HFFc6 (cell line): ENCODE measurements at places on chromosomes 12 and 14. TPM values are rescaled to one million over a fixed set of nuclear protein-coding genes. Genes with fewer than 3 reads are reported as not detected.

The ORMDL2 gene
- 79.0 to 90.5 TPM (median 90.1 TPM) in 3 replicates for total RNA-seq

- DNase-seq: no peak
These were observed 34.0 kb downstream of the ALG10B start for GRCh38 chr12:38350342-38351174.

DNA sequence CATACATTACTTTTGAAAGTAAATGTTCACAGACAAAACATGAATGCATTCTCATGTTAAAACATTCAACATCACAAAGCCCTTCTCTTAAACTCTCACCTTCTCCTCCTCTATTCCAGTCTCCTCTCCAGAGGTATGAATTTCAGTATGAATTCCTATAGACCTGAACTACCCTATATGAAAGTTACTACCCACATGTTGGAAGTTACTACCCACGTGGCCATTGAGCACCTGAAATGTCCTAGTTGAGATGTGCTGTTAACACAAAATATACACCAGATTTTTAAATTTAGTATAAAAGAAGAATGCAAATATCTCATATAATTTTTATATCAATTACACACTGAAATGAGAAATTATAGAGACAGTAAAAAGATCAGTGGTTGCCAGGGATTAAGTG, 60.2 kb downstream of the PAX9 start:
- no peak for DNase-seq

GRCh38 chr12:93766796-93767523, 89.8 kb downstream of the CRADD start:
- DNase-seq: peak; percentile 78

- DNase-seq: no peak
These were observed 331.6 kb upstream of the STXBP6 start for GRCh38 chr14:25381498-25381897.

The PRPH gene
- total RNA-seq: not detected in 3 replicates

DNA sequence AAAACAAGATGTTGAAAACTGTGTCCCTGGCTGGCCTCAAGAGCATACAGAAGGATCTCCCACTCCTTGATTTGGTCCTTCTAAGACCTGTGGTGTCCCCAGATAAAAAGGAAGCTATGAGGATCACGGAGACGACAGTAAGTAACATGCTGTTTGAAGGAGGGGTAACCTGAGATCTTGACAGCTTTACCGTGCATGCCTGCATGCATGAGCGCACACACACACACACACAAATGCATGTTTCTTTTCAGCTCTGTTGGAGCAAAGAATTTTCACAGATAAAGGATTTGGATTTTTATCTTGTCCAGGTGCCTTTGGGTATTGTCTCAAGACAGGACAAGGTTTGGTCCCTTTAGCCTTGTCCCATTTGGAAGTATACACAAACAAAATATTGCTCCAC, 411.6 kb upstream of the CCDC196 start:
- no peak for DNase-seq

The TRHDE gene
- 58.8 to 84.5 TPM (median 65.7 TPM) in 3 replicates for total RNA-seq

DNA sequence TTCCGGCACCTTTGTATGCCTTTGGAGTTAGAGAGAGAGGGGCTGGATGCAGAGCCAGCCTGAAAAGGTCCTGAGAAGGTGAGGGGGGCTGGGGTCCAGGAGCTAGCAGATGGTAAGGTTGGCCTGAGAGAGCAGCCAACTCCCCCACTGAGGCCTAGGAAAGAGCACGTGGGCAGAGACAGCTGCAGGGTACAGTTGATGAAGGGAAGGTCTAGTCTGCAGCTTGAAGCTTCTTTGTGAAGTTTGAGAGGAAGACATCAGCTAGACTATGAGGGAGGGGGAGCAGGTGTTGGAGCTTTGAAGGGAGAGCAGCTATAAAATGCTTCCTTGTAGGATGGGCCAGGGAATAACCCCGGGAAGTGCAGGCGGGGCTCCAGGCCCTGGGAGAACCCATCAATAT, 289.3 kb upstream of the AMIGO2 start:
- no peak for DNase-seq

DNA sequence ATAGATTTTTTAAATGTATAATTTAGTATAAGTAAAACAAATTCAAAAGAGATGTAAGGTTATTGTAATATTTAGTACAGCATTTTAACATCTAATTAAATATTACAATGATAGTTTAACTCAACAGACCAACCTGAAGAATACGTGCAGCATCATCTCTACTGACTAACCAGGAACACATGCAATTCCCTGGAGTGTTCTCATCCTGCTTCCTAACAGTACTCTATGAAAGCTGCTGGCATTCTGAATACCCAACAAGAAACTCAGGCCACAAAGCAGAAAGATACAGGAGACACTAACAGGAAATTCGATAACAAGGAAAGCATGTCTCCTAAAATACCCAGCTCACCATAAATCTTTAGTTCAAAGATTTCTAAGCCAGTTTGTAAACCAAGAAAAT, 58.3 kb downstream of the CEP83 start:
- no peak for DNase-seq

The OASL gene
- total RNA-seq: not detected in 3 replicates

DNA sequence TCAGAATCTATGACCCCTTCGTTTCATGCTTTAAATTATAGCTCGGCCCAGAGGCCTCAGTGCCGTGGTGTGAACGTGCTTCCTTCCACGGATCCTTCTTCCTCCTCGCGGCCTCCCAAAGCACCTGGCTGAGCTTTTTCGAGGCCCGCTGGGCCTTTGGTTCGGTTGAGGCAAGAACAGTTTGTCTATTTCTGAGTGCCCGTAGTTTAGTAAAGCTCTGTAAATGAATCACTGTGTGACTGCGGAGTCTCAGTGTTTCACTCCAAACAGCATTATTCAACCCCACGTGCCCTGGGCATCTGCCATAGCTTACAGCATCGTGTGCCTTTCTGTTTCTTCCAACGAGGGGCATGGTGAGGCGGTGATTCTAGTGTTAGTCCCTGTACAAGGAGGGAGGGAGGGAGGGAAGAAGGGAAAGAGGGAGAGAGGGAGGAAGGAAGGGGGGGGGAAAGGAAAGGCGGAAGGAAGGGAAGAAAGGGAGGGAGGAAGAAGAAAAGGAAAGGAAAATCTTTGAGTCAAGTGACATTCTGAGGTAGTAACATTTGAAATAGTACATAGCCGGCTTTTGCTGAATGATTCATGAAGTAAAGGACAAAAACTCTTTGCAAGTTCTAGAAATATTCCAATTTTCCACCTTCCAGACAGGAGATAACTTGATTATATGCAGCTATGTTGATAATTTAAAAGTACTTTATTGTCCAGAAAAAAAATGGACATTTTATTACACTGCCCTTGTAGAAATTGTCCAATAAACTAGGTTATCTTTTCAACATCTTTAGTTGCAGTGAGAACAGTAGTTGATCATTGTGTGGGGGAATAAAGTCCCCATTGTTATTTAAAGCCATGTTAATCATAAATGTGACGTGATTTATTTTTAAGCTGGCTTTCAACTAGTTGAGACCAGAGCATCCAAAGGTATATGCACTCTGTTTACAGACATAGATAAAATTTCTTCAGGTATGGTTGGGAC, 1.2 kb upstream of the TRIM9 start:
- peak; percentile 3 for DNase-seq

GRCh38 chr12:63298386-63298930, 147.5 kb upstream of the AVPR1A start:
- no peak for DNase-seq

The GPX2 gene
- total RNA-seq: not detected in 3 replicates

The LGALS3 gene
- total RNA-seq: 74.2 to 84.4 TPM (median 76.9 TPM) in 3 replicates

The RNASE1 gene
- total RNA-seq: not detected in 3 replicates

- no peak for DNase-seq
These were observed 392.9 kb upstream of the FOXG1 start for GRCh38 chr14:28373721-28374120.

- DNase-seq: no peak
These were observed 458.0 kb upstream of the ATP2B1 start for GRCh38 chr12:90166671-90167070.

- DNase-seq: no peak
These were observed 166.4 kb upstream of the LMNTD1 start for GRCh38 chr12:25719505-25719904.

DNA sequence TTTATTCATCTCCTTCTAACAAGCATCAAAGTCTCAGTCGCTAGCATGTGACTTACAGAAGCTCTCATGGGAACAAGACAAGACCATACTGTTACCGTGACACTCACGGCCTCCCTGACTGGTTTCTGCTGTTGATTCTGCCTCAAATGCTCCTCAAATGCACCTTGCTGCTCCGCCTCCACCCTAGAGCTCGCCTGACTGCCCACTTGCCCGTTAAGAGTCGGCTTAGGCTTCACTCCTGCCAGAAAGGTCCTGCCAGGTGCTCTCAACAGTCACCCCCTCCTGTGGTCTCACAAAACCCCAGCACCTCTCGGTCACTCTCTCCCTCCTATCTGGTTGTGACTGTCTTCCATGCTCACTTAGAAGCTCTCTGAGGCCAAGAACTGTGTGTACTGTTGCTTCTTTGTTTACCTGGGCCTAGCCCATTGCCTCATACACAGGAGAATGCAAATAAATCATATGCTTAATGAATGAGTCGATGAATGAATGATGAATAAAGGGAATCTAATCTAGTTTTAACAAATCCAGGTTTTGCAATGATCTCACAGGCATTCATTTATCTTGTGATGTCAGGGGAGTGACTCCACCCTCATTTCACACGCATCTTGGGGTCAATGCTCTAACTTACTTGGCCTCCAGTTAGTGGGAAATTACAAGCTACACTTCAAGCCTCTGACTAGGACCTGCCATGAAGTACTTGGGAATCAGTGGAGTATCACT, 41.3 kb downstream of the SSH1 start:
- no peak for DNase-seq

The ENDOU gene
- total RNA-seq: 0.10 TPM in 1 of 2 replicates, not detected in the other

DNA sequence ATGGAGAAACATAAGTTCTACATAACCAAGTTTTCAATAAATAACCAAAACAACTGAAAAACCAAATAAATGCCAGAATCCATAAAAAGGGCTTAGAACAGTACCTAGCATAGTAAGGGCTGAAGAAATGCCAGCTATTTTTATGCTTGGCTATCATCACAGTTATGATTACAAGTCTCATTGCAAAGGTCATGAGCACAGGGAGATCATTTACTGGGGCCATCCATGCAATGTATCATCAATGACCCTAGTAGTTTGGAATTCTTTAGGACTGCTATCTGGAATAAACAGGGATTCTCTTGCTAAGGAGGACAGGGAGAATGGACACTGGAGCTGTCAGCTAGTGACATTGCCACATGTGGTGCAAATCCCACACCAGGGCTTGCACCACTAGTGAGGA, 92.5 kb upstream of the NAP1L1 start:
- DNase-seq: peak; percentile 4

GRCh38 chr12:117039891-117040309, 59.3 kb downstream of the TESC start:
- DNase-seq: no peak

DNA sequence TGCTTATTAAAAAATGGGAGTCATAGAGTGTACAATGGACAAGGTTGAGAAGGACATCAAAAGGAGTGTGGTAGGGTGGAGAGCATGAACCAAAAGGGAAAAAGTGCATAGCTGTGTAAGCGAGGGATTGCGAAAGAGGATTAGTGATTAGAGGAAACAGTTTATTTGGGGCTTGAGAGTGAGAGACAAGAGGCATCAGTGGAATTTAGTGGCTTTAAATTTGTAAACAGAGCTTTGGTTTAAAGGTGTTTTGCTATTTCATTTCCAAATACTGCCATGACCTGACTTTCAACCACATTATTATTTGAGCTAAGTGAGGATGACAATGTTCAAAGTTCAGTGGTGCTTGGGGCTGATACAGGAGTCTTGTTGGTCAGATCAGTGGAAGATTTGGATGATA, 53.4 kb downstream of the SLC16A7 start:
- DNase-seq: peak; percentile 24

DNA sequence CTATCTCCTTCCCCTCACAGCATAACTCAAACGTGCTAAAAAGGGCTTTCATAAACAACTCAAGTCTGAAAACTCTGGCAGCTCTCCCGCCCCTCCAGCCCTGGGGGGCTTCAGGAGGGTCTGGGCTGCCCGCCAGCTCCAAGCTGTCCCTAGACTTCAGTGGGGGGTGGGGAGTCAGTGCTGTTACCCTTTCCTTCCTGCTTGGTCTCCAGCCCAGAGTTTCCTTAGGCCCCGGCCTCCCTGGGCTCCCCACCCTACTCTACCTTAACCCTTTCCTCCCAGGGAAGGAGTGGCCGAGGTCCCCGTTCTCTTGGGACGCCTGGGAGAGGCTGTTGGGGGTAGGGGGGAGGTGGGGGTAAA, 530 bp upstream of the NYNRIN start:
- no peak for DNase-seq

GRCh38 chr12:126608607-126609175, 1543.5 kb downstream of the AACS start:
- no peak for DNase-seq

DNA sequence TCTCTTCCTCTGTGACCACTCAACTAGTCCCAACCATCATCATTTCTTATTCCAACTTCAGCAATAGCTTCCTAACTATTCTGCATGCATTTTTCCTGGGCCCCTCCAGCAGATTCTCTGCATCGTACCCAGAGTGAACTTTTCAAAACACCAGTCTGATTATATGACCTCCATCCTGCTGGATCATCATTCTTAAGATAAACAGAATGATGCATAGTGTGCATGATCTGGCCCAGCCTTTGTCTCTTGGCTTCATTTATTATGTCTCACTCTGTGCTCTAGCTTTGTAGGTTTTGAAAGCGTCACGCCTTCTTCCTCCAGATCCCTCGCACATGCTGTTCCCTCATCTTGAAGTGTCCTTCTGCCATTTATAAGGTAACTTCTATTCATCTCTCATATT, 46.3 kb upstream of the SLC38A4 start:
- no peak for DNase-seq

DNA sequence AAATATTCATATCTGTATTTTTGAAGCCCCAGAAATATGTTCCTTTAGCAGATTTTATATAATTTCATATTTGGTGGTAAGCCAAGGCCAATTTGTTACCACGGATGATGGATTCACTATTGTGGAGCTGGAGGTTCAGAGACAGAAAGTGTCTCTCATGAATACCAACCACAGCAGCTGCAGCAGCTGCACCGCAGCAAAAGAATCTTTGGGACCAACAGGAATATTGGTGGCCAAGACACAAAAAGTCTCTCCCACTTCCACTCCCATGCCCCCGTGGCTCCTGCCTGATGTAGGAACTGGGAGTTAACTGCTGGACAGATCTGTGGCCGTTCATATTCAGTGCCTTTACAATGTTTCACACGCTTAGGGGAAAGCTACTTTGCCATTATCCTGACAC, 155.3 kb downstream of the ADAMTS20 start:
- no peak for DNase-seq

- no peak for DNase-seq
These were observed 19.5 kb downstream of the FAM181A start for GRCh38 chr14:93946541-93947090.
